Vagina (tissue), 2 donors: ENCODE measurements at places on chromosomes 5 and 9. TPM values are rescaled to one million over a fixed set of nuclear protein-coding genes. Genes with fewer than 3 reads are reported as not detected.

AQP7 gene
- 6.4 TPM for total RNA-seq

CNTNAP3 gene
- total RNA-seq: 14.7 TPM

WNT8A gene
- not detected for total RNA-seq

KCNV2 gene
- not detected for total RNA-seq

- no peak for DNase-seq
These were observed 76.3 kb downstream of the CERT1 start for GRCh38 chr5:75435096-75435495.

DNA sequence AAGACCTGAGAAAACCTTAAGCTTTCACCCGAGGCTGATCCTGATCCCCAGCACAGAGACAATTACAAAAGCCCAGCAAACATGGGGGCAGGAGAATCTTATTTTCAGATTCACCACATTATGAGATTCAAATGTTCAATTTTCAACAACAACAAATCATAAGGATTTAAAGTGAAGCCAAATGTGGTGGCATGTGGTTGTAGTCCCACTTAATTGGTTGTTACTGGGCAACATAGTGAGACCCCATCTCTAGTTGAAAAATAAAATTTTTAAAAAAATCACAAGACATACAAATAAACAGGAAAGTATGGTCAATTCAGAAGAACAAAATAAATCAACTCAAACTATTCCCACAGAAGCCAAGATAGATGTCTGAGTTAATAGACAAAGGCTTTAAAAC lies 3.9 kb upstream of the RABGAP1 start:
- no peak for DNase-seq

GRCh38 chr5:109888989-109889388 lies 199.3 kb downstream of the MAN2A1 start:
- DNase-seq: no peak

DNA sequence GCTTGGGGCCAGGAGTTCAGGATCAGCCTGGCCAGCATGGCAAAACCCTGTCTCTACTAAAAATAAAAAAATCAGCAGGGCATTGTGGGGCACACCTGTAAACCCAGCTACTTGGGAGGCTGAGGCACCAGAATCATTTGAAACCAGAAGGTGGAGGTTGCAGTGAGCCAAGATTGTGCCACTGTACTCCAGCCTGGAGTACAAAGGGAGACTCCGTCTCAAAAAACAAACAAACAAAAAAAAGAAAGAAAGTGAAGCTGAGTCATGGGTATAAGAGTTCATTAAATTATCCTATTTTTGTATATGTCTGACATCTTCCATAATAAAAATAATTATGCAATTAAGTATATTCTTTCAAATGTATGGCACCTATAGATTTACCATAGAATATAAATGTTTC lies 37.2 kb downstream of the CHD1 start:
- no peak for DNase-seq
